Prostate gland (tissue), 2 donors: ENCODE measurements at places on chromosomes 1 and 21. TPM values are rescaled to one million over a fixed set of nuclear protein-coding genes. Genes with fewer than 3 reads are reported as not detected.
A peak's percentile ranks its signal among the peaks of the same experiment; 100 is the strongest.

DNA sequence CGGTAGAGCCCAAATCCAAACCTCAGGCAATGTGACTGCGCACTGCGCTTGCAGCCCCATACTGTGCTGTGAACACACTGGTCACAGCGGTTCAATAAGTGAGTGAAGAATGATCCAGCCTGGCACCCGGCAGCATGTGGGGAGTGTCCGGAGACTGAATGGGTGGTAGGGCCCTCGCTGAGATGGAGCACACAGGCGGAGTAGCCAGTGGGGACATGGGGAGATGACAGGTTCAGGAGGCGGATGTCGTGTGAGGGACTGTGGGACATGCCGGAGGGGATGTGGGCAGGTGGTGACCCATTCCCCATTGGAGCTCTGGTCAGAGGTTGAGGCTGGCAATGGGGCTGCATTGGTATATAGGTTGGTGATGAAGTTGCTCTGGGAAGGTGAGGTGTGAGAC lies 5.6 kb downstream of the SRARP start:
- H3K27me3 ChIP-seq = no peaks in the 10 kb centered on the region
- no peak overlapping the region for H3K4me3 ChIP-seq
- H3K4me1 ChIP-seq = peaks cover 7% of the 10 kb centered on the region
- no peak overlapping the region for H3K27ac ChIP-seq
- H3K36me3 ChIP-seq = no peaks in the 10 kb centered on the region

- H3K36me3 ChIP-seq = no peaks in the 10 kb centered on the region
- no peak overlapping the region for H3K4me3 ChIP-seq
- no peak for DNase-seq
- no peaks in the 10 kb centered on the region for H3K27me3 ChIP-seq
These were observed 36.3 kb downstream of the SMYD2 start for GRCh38 chr1:214317300-214317699.

DNA sequence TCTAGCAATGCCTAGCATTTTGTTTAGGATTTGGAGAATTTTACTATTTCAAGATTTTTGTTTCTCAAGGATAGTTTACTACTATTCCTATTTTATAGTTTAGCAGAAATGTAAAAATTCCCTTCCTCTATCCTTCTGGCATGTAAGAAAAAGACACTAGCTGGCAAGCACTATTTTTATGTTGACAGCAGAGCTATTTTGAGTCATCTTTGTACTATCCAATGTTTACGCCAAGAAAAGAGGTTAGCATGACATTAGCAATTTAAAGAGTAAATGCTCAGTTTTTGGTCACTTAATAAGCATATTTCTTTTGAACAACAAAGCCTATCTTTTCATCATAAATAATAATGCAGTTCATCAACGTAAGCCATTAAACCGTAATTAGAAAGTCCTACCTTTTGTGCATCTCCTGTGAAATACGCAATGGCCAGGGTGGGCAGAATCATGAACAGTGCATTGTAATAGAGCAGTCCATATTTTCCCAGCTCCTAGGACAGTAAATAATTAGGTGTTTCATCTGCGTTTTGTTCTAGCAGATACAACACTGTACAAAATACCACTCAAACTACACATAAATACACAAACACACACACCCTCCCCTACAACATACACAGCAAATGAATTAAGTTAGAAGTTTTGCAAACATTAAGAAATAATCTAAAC lies 12.0 kb downstream of the SLC35D1 start:
- no peaks in the 10 kb centered on the region for H3K36me3 ChIP-seq
- H3K4me1 ChIP-seq = no peaks in the 10 kb centered on the region
- H3K4me3 ChIP-seq = no peak overlapping the region
- H3K27ac ChIP-seq = no peak overlapping the region
- no peak for DNase-seq

CACNA1S gene
- total RNA-seq = 0.55 TPM

DNA sequence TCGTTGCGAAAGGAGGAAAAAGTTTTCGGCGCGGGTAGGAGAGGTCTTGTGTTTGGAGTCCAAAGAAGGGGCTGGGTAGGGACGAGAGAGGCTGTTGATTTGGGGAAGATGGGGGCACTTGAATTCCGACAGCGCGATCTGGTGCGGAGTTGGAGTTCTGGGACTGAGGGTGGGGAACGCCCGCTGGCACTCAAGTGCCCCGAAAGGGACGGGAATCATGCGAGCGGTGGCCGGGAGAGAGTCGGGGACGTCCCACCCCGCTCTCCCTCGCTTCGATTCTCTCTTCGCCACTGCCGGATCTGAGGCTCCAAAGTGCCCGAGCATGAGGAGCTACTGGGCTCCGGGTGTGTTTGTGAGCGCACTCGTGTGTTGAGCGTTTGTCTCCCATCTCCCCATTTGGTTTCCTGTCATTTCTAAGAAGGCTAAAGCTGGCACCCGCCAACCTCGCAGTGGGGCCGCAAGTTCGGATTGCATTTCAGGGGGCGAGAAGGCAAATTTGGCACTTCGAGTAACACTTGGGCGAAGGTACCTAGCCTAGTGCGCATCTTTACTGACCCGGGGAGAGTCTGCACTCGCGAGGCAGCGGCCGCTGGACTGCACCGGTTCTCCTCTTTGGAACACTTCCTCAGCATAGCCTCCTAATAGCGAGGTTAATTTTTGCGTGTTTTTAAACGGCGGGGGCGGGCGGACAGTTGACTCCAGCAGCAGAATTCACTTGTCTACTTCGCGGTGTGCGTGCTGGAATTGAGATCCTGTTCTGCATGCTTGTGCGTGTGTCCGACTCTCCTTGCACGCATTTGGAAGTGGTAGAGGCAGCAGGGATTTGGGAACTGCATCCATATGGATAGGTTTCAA lies 1.2 kb downstream of the CHRM3 start:
- peak overlapping the region; percentile 36 for H3K4me3 ChIP-seq
- DNase-seq = no peak
- H3K36me3 ChIP-seq = no peaks in the 10 kb centered on the region
- H3K27me3 ChIP-seq = no peaks in the 10 kb centered on the region
- H3K4me1 ChIP-seq = no peaks in the 10 kb centered on the region

PGLYRP4 gene
- total RNA-seq = not detected

DNA sequence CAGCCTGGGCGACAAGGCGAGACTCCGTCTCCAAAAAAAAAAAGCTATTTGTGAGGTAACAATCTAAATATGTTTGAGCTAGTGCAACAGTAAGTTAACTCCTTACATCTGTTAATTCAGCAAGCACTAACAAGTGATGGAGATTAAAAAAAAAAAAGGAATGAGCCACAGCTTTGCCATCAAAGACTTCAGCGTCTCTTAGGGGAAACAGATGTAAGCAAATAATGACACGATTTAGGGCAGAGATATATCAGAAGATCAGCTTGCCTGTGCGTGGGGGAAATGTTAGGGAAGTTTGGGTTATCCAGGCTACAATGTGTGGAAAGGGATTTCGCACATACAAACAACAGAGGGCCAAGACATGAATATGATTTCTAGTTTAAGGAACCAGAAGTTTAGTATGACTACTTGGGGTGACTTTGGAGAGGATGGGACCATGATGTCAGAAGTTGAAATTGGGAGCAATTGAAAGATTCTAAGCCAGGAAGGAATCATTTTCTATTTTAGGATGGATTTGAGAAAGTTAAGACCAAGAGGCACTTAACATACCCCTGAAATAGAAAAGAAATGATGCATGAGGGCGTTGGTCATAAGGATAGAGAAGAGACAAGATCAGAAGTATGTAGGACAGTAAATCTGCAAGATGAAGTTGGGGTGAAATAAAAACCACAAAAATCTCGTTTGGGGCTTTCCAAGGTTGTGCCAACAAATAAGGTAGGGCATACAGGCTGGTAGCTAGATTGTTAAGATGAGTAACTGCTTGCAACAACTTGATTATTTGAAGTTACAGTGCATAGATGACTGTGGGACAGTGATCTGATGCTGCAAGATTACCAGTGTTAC lies 2.4 kb upstream of the BRWD1 start:
- peaks cover 4% of the 10 kb centered on the region for H3K4me1 ChIP-seq
- no peaks in the 10 kb centered on the region for H3K36me3 ChIP-seq
- H3K27me3 ChIP-seq = no peaks in the 10 kb centered on the region
- no peak overlapping the region for H3K4me3 ChIP-seq
- DNase-seq = no peak
- no peak overlapping the region for H3K27ac ChIP-seq

- no peak for DNase-seq
- H3K27me3 ChIP-seq = peaks cover 10% of the 10 kb centered on the region
- H3K27ac ChIP-seq = no peak within 1 kb of the TSS
- H3K36me3 ChIP-seq = no peaks in the 10 kb centered on the region
These were observed at the start of gene FOXE3 for GRCh38 chr1:47415728-47416318. Gene FOXE3 (plus strand): TSS chr1:47416285. CDS start chr1:47416316, 31 bp downstream.

DNA sequence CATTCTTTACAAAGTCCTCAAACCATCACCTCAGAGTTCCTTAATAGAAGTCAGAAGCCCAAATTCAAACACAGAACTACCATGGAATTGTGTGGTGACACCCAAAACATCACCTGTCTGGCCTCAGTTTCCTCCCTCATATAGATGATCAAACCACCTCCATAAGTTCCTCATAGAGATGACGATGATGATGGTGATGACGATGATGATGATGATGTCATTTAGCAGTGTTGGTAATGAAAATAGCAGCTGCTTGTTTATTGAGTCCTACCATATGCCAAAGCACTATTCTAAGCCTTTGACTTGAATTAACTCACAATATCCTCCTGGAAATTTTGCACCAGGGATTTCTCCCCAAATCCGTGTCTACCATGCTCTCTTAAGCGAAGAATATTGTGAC lies 139.9 kb downstream of the PROX1 start:
- H3K36me3 ChIP-seq = no peaks in the 10 kb centered on the region
- H3K4me1 ChIP-seq = no peaks in the 10 kb centered on the region
- H3K4me3 ChIP-seq = no peak overlapping the region
- no peak for DNase-seq
- H3K27me3 ChIP-seq = no peaks in the 10 kb centered on the region

PTCH2 gene
- 0.32 TPM for total RNA-seq

GRCh38 chr1:173934440-173934839 lies 17.3 kb upstream of the SERPINC1 start:
- H3K4me3 ChIP-seq = no peak overlapping the region
- no peak overlapping the region for H3K27ac ChIP-seq
- DNase-seq = no peak
- H3K36me3 ChIP-seq = no peaks in the 10 kb centered on the region

DNA sequence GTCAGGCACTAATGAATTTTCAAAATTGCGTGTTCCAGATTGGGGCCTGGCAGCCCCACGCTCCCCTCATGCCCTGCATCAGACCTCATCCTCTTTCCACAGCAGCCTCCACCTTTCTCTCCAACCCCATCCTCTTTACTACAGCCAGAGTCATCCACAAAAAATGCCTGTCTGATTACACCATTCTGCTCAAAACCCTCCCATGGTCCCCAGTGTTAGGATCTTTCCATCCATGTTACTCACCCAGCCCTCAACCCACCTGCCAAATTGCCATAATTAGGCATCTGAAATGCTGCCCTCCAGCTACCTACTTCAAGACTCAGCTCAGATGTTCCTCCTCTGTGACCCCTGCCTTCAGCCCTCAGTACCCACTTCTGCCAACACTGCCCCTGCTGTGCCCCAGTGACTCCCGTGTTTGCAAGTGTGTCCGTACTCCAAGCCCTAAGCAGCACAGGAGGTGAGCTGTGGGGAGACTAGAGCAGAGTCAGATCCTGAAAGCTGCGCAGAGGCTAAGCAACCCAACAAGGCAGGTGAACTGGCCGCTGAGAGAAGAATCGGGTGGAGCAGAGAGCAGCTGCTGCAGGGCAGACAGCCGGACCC lies 715 bp upstream of the ARTN start:
- H3K4me3 ChIP-seq = peak overlapping the region; percentile 45
- no peaks in the 10 kb centered on the region for H3K4me1 ChIP-seq
- DNase-seq = no peak
- H3K27ac ChIP-seq = peak overlapping the region; percentile 75

DNA sequence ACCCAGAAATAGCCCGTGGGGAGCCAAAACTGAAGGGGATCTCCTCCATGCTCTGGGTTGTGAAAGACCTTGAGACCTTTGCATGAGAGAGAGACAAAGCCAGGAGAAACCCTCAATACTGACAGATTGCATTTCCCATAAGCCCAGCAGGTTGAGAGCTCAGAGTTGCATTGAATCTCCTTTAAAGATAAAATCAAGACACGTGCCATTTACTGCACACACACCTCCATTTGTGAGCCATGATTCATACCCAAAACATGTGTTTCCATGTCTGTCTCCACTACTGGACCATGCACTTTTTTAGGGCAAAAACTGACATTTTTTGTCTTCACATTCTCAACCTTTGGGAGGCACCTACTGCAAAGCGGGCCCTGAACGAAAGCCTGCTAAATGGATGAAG lies 144.0 kb upstream of the NRIP1 start:
- H3K4me3 ChIP-seq = no peak overlapping the region
- H3K27me3 ChIP-seq = no peaks in the 10 kb centered on the region
- H3K36me3 ChIP-seq = no peaks in the 10 kb centered on the region
- no peaks in the 10 kb centered on the region for H3K4me1 ChIP-seq

DNA sequence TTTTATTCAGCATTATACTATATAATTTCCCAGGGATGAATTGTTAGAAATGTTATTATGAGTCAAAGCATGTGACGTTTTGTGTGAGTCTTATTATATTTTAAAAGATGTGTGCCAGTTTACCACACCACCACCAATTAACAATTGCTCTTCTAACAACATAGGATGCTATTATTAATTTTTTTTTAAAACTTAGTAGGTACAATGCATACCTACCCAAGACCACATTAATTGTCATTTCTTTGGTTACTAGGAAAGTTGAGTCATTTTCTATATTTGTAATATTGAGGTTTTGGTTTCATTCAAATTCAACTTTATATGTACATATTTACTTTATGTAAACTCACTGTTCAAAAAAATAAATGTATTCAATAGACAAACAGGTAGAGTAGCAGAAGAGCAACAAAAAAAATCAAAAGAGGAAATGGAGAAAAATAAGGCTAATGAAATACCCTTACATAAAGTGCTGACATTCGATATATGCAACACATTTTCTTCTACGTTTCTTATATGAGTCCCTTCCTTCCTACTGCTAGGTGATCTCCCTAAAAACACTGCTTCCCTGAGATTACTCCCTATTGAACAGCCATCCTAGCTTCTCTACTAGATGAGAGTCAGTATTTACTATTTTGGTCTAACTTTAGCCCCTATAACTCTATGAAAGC lies 9.6 kb downstream of the GCLM start:
- H3K27ac ChIP-seq = no peak overlapping the region
- H3K4me1 ChIP-seq = no peaks in the 10 kb centered on the region
- H3K27me3 ChIP-seq = no peaks in the 10 kb centered on the region
- H3K36me3 ChIP-seq = no peaks in the 10 kb centered on the region
- no peak overlapping the region for H3K4me3 ChIP-seq
